ENCODE measurements at places on chromosomes 7 and 10. TPM values are rescaled to one million over a fixed set of nuclear protein-coding genes. Genes with fewer than 3 reads are reported as not detected.

Gene FAM13C
- not detected for total RNA-seq

Gene OR13A1
- not detected for total RNA-seq

Gene SEMA3C
- 77.1 TPM for total RNA-seq

Gene COL1A2
- 10.9 TPM for total RNA-seq

Gene CYP2C19
- total RNA-seq: not detected

Gene CHST15
- 9.2 TPM for total RNA-seq

Gene FOXP2
- 0.06 TPM for total RNA-seq

Gene HOXA3
- total RNA-seq: 33.2 TPM

Gene ZNF804B
- not detected for total RNA-seq

Gene GBX1
- total RNA-seq: not detected

Gene C7orf33
- total RNA-seq: not detected

- no peak for DNase-seq
Observed at GRCh38 chr10:31384589-31384949, 65.6 kb downstream of the ZEB1 start.

GRCh38 chr7:30995536-30995935 is 31.8 kb downstream of the GHRHR start:
- DNase-seq: no peak

DNA sequence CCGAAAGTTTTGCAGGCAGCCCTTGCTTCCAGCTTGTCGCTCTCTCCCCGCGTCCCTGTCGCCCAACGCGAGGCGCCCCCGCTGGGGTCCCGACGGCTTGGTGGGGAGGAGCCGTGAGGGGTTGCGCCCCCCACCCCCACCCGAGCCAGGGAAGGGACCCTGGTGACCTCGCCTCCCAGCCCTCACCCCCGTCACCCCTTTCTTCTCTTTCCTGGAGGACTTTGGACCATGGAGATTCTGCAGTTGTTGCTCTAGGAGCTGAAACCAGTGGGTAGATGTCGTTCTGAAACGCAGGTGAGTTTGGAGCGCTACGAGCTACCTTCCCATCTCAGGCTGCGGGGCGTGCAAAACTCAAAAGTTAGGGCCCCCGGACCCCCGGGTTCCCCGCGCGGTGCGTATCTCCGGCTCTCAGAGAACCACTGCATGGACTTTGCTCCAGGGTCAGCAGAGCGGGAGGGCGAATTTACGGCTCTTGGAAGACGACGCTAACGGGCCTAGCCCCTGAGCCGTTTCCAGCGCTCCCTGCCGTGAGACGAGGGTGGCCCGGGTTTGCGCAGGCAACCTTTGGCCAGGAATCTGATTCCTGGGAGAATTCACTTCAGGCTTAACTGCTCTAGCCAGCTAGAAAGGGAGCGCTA is 684 bp upstream of the ATXN7L1 start:
- peak; percentile 12 for DNase-seq

DNA sequence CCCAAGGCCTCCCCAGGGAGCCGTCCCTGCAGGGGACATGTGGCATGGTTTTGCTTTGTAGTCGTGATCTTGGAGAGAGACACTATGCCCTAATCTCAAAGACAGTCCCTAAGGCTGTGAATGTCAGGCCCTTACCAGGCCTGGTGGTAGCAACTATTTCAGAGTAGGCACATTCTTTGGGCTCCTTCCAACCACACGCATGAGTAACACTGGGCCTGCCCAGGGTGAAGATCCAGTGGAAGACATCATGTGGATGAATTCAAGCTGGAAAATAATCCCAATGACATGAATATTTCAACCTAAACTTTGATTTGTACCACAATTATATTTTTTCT is 39.5 kb upstream of the INSIG1 start:
- DNase-seq: peak; percentile 59

DNA sequence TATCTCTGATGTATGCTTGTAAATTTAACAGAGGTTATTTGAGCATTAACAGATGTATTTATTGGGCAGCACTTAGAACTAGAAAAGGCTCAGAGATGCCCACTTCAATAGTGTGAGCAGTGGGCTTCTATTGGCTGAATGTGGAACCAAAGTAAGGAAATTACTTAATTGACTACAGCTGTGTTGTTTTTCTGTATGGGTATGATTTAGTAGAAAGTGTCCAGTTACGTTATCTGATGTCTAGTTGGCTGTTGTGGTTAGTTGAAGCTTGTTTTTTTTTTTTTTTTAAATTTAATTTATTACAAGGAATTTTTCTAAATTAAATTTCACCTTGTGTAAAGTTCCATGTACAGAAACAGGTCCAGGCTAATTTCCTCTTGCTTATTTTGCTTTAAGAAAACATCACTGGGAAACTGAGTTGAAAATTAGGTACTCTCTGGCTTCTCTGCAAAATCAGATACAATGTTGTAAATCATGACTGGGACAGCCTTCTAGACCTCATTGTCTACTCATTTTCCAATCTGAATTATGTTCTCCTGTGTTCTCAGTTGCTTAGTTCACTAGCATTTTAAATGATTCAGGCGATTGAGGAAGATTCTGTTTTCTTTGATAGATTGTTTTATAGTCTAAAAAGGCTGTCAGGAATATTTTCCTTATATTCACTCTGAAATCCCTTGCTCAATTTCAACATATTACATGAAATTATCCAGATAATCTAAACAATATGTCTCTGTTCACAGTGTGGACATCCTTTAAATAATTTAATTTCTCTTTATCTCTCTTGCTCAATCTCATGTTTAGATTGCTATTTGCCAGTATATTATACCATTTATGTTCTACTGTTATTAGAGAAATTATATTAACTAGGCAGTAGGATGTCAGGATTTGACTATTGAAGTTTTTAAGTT is 53.0 kb downstream of the PHF14 start:
- DNase-seq: no peak

- no peak for DNase-seq
Observed at GRCh38 chr10:48990226-48990625, 50.6 kb upstream of the LRRC18 start.

DNA sequence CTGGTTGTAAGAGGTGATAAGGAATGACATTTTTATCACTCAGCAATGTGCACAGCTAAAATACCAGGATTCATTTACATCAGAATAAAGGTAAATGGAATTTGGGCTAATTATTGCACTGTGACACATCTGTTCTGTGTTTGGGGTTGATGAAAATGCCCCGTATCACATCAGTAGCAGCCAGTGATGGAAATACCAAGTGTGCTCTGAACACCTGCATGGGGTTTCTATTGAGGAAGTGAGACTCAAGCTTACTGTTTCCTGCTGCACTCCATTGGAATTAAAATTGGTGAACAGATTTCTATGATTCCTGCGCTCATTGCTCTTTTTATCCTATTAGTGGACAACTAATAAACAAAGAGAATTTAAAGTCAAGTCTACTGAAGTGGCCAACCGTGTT is 296.9 kb downstream of the NRG3 start:
- no peak for DNase-seq

GRCh38 chr7:76217942-76218566 is 16.4 kb downstream of the SRRM3 start:
- no peak for DNase-seq

DNA sequence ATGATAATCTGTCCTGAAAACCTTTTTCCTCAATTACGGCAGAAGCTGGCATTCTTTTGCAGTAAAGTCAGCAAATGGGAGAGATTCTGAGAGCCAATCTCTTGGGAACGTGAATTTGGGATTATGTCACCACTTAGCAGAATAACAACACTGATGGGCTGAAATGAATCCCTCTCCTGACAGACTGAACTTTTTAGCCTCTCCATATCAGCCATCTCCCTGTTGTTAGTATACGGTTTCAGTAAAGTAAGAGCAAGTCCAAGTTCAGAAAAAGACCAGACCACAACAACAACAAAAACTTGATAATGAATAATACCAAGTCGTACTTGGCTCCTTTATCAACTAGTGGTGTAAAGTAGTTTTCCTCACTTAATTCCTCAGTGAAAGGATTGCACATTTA is 1048.8 kb downstream of the GATA3 start:
- no peak for DNase-seq

DNA sequence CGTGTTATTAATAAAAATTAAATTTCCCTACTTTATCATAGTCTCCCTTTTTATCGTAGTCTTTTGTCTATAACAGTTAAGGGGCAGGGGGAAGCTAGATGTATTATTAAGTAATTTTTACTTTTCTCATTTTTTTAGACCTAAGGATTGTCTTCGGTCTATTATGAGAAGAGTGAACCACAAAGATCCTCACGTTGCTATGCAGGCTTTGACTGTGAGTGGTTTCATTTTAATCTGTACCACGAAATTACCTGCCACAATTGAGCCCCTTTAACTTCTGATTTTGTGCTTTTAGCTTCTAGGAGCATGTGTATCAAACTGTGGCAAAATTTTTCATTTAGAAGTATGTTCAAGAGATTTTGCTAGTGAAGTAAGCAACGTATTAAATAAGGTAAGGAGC is 40.6 kb downstream of the STAM start:
- DNase-seq: no peak

DNA sequence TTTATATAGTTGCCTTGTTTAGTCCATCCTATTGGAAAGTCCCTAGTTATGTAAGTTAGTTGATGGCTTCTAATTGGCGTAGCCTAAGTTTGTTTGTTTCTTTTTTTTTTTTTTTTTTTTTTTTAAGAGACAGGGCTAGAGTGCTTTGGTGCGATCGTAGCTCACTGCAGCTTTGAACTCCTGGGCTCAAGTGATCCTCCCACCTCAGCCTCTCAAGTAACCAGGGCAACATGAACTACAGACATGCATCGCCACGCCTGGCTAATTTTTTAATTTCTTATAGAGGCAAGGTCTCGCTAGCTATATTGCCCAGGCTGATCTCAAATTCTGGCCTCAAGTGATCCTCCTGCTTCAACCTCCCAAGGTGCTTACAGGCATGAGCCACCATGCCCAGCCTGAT is 7.1 kb downstream of the CSGALNACT2 start:
- DNase-seq: no peak

DNA sequence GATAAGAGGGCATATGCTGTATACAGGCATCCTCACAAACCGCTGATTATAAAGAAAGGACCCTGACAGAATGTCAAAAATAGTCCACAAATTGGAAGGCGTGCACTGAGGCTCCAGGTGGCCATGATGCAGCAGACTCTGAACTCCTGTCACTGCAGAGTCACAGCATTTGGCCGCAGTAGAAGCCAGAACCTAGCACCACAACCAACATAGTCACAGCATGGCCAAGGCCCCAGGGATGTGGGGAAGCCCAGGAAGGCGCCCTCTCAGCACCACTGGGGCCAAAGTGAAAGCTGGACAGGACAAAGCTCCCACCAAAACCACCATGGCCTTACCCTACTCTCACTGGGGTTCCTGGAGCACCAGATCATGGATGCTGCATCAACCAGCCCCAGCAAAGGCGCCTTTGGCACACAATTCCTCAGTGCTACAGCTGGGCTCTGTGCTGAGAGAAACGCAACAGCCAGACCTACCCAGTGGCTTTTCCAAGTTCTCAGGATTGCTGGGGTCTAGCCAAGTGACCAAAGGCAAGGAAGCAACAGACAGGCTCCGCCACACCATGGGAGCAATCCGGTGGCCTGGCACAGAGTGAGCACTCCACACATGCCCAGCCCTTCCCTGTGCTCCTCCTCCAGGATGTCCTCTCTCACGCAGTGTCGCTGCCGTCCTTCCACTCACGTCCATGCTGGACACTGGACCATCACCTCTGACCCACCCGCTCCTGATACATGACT is 60.2 kb downstream of the STK17A start:
- no peak for DNase-seq

- DNase-seq: no peak
Observed at GRCh38 chr7:66118603-66119002, 4.0 kb downstream of the CRCP start.

DNA sequence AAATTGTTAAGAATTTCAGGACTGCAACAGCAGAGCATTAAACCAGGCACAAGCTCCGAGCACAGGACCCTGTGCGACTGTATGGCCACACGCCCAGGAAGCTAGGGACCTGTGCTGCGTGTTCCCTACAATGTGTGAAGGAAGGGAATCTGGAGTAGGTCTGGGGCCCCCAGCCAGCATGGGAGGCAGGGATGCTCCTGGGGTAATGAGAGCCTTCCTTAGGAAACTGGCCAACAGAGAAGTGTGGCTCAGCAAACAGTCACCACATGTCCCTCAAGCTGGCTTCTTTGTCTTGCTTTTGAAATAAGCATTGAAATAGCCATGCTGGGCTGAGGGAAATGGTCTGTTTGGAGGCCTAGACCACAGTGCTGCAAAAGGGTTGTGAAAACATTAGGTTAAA is 8.2 kb downstream of the BLNK start:
- no peak for DNase-seq

GRCh38 chr10:73893426-73893825 is 17.5 kb upstream of the PLAU start:
- DNase-seq: no peak

DNA sequence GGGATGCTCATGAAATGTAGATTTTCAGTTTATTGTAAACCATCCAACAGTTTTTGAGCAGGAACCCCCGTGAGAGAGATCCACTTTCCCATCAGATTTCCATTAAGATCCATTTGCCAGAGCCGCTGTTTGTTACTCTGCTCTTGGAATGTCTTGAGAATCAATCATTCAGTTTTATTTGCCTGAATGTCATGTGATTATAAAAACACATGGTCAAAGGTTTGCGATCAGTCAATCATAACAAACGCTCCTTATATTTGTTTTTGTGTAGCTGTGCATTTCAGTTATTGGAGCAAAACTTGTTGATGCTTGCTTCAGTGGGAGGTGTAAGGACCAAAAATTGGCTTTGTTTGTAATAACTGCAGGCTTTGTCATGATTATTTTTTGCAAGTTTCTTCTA is 155.8 kb upstream of the RHOBTB1 start:
- DNase-seq: no peak

- no peak for DNase-seq
Observed at GRCh38 chr10:31709028-31709427, 219.6 kb downstream of the ARHGAP12 start.

- DNase-seq: no peak
Observed at GRCh38 chr7:299628-300027, 9.7 kb downstream of the FOXL3 start.

- DNase-seq: no peak
Observed at GRCh38 chr7:74479961-74480829, 26.5 kb downstream of the GTF2IRD1 start.

DNA sequence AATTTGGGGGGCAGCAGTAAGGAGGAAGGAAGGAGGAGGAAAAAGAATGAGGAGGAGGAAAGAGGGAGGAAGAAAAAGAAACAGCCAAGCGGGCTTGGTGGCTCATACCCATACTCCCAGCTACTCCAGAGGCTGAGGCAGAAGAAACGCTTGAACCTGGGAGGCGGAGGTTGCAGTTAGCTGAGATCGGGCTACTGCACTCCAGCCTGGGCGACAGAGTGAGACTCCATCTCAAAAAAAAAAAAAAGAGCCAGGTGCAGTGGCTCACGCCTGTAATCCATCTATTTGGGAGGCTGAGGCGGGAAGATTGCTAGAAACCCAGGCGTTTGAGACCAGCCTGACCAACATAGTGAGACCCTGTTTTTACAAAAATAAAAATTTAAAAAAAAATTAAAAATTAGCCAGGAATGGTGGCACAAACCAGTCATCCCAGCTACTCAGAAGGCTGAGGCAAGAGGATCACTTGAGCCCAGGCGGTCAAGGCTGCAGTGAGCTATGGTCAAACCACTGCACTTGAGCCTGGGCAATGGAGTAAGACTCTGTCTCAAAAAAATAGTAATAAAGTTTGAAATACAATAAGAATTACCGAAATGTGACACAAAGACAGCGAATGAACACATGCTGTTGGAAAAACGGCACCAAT is 14.1 kb upstream of the CRCP start:
- DNase-seq: no peak

- DNase-seq: no peak
Observed at GRCh38 chr7:108455998-108456677, at the start of gene NRCAM. Gene NRCAM (minus strand): TSS chr7:108456436. CDS start chr7:108240064, 216,372 bp downstream.

- DNase-seq: no peak
Observed at GRCh38 chr10:121595351-121595805, 2.9 kb downstream of the FGFR2 start.

Measured in epithelial cell of proximal tubule (primary cell).